ENCODE measurements at places on chromosomes 4 and X.

DNA sequence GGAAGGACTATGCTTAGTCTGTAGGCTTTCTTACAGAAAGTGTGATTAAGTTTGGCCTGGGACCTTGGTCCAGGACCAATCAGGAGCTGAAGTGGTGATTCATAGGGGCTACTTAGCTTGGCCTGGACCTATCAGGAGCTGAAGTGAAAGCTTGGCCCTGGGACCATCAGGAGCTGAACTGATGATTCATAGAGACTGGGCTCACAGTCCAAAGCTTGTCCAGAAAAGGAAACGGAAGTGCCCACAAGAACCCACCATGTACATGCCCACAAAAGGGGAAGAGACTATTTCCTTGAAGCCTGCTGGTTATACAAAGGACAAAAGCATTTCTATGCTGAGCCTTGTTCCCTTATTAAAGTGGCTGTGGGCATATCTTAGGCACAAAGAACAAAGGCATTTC is 12.6 kb downstream of the TENT5D start:
- no peak for DNase-seq

- DNase-seq, result no peak
Measured at GRCh38 chrX:118510111-118510510, 14.5 kb downstream of the DOCK11 start.

GRCh38 chr4:38185406-38186144 is 225.4 kb downstream of the PTTG2 start:
- no peak for DNase-seq

DNA sequence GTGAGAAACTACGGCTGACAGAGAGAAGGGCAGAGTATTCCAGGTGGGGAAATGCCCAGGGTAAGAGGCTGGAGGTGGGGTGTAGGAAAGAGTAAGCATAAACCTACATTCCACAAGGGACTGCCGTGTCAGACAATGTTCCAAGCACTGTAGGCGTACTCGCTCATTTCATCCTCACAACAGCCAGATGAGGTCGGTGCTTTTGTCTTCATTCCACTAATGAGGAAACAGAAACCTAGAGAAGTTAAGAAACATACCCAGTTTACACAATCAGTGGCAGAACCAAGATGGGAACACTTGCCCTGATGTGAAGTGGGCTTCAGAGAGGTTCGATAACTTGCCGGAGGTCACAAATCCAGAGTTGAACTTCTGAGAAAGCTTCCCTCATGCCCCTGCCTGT is 4.6 kb downstream of the SASH3 start:
- no peak for DNase-seq

DNA sequence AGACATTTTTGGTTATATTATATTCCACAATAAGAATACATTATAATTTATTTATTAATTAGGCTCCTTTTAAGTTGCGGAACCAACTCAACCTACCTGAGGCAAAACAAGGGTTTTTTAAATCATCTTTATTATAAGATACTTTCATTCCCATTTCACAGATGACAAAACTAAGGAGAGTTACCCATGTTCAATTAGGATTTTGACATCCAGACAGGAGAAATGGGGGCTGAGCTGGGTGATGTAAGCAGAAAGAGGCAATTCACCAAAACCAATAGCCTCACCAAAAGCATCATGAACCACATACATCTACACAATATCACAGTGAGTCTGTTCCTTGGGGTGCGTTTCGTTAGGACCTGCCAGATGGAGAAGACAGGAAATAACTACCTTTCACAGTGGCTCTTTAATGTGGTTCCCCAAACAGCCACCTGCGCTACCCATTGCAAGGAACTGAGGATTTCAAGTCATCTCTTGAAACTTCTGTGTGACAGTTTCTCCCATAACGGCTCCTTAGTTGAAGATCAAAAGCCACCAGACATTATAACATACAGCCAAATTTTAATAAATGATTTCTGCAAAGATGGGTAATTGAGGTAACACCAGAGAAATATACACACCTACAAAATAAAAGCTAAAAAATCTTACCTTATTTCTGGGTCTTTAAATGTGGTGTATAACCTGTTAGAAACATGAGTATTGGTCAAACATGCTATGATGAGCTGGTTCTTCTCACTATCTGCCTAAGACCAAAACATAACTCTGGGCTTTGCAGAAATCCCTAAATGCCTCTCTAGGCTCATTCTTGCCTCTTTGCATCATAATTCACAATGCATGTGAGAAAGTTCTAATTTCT is 190.6 kb upstream of the LEF1 start:
- DNase-seq, result no peak

DNA sequence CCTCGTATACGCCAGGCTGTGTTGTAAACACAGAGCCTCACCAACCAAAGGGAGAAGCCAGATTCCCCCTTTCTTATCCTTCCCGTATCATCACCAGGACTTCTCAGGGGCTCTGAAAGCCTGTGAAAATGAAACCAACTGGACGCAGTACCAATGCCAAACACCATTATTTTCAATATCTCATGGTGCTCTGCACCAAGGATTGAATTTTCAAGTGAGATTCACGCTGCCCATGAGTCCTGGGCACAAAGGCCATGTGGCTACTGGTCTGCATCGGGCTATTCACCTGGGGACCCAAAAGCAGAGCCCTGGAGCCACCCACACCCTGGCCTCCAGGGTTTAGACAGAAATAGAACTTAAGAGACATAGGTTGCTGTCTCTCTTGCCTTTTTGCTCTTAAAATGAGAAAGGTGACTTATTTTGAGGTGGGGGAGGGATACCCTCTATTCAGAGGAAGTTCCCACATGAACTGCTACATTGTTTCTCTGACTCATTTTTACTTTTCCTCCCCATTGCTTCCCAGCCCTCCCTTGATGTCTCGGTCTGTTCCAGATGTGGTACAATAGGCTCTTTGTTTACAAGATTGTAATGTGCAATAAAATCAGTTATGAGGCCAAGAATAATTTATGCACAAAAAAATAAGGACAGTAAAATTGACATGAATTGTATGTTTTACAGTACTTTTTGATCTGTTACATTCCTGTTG is 55.4 kb downstream of the MAML3 start:
- DNase-seq, result no peak

- DNase-seq, result no peak
Measured at GRCh38 chr4:95432466-95432865, 116.3 kb downstream of the UNC5C start.

GRCh38 chr4:58515226-58515625 is 1405.0 kb upstream of the IGFBP7 start:
- DNase-seq, result no peak

GRCh38 chrX:42070866-42071265 is 147.5 kb upstream of the CASK start:
- DNase-seq, result no peak

DNA sequence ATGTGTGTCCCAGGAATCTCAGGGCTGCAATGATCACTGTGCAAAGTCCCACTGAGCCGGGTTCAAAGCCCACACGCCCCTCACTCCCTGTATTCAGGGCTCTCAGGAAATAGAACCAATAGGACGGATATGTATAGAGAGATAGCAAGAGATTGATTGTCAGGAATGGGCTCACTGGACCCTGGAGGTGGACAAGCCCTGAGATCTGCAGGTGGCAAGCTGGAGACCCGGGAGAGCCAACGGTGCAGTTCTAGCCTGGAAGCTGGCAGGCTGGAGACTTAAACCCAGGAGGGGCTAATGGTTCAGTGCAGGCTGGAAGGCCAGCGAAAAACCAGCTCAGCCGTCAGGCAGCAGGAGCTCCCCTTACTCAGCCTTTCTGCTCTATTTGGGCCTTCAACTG is 52.8 kb upstream of the ADRA2C start:
- DNase-seq, result no peak

GRCh38 chrX:48983081-48983480 is 11.4 kb upstream of the KCND1 start:
- no peak for DNase-seq

DNA sequence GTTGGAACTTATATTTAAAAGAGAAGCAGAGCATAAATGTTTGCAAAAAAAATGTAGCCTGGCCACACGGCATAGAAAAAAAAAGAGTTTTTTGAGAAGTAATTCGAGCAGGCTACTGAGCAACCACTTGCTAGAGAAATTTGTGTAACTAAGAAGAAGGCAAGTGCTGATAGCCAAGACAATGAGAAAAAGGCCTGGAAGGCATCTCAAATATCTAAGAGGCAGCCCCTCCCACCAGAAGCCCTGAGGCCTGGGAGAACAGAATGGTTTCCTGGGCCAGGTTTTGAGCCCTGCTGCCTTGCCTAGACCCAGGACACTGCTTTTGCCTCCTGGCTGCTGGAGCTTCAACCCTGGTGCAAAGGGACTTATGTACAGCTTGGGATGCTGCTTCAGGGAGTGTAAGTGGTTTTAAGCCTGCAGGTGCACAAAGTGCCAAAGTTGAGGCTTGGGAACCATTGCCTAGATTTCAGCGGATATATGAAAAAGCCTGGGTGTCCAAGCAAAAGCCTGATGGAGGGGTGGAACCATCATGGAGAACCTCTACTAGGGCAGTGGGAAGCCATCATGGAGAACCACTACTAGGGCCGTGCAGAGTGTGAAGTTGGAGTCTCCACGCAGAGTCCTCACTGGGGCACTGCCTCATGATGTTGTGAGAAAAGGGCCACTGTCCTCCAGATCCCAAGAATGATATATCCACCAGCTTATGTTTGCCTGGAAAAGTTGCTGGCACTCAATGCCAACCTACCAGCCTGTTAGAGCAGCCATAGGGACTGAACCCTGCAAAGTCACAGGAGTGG is 9.7 kb downstream of the TECRL start:
- no peak for DNase-seq

DNA sequence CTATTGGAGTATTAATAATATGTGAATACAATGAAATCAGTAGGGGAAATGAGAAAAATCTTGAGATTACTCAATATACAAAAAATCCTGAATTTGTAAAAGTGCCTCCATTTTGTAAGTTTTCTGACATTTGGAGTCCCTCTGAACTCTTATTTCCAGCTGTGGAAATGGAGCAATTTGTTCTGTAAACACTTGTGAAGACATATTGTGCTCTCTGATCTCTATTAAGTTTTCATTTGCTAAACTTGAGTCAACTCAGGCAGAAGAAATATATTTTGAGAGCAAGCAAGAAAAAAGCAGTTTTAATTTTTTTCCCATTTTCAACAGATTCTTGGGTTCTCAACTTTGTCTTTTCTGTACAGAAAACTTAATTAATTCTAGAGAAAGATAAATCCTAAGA is 51.4 kb upstream of the PCDH18 start:
- no peak for DNase-seq

DNA sequence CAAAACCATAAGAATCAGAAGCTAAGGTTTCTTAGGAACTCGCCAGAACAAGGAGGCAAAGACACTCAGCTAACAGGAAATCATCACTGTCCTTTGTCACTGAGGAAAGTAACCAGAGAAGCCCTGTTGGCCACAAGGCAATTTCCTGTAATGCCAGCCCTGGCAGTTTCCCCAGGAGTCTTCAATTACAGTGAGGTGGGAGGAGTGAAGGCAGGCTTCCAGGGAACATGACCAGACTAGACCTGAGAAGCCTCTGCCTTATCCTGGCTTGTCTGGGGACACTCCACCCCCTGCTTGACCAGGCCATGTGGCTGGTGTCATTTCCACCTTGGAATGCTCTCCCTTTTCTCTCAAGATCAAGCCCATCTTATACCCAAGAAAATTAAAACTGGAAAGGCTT is 125.3 kb downstream of the COL4A6 start:
- DNase-seq, result no peak

GRCh38 chr4:126986828-126987227 is 645.9 kb upstream of the INTU start:
- no peak for DNase-seq

- DNase-seq, result no peak
Measured at GRCh38 chr4:157096439-157096838, 20.5 kb downstream of the GLRB start.

- no peak for DNase-seq
Measured at GRCh38 chr4:184346682-184347081, 127.7 kb downstream of the IRF2 start.

DNA sequence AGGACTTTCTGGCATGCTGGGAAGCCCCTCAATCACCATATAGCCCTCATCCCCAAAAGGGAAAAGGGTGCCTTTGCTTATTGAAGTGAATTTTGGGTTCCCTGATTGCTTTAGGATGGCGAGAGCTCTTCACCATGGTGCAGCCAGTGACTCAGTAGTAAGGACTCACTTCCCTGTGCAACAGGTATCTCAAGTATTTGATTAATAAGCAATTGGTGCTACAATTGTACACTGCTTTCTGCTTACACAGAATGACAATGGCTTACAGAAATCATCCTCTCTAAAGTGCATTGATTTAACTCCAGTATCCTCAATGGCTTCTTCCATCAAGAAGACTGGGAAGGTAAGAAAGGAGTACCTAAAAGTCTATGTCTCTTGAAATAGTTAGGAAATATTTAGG is 143.7 kb upstream of the SMIM10 start:
- no peak for DNase-seq

- DNase-seq, result no peak
Measured at GRCh38 chrX:63488546-63489373, 137.6 kb upstream of the SPIN4 start.

DNA sequence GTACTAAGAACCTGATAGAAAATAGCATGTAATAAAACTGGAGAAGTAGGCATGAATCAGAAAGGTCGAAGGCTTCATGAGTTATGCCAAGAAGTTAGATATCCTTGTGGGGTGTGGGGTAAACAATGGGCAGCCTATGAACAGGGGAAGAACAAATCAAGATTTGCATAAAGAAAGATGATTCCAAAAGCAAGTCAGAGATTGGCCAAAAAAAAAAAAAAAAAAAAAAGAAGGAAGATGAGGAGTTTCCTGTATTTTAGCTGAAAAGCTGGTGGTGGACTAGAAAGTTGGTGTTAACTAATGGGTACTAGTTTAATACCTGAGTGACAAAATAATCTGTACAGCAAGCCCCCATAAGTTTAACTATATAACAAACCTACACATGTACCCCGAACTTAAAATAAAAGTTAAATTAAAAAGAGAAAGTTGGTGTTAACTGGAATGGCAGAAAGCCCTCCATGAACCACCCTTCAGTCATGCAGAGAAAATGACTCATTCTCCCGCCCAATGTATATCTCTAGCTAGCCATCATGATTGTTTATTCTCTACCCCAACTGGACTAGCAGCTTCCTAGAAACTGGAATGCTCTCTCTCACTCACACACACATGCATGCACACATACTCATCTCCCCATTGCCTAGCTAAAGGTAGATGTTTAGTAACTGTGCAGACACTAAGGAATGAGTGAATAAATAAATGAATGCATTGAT is 41.7 kb downstream of the ATP11C start:
- DNase-seq, result no peak

- DNase-seq, result no peak
Measured at GRCh38 chr4:95963456-95963855, 123.6 kb downstream of the PDHA2 start.

GRCh38 chrX:69100478-69100877 is 64.8 kb downstream of the PJA1 start:
- DNase-seq, result no peak

- DNase-seq, result no peak
Measured at GRCh38 chr4:87193958-87194675, 26.3 kb downstream of the KLHL8 start.

GRCh38 chr4:47624031-47624441 is 139.0 kb downstream of the ATP10D start:
- DNase-seq, result no peak

GRCh38 chr4:67721770-67722597 is 21.0 kb upstream of the UBA6 start:
- no peak for DNase-seq
